MM.1S (cell line): ENCODE measurements at places on chromosomes 11 and 22.

DNA sequence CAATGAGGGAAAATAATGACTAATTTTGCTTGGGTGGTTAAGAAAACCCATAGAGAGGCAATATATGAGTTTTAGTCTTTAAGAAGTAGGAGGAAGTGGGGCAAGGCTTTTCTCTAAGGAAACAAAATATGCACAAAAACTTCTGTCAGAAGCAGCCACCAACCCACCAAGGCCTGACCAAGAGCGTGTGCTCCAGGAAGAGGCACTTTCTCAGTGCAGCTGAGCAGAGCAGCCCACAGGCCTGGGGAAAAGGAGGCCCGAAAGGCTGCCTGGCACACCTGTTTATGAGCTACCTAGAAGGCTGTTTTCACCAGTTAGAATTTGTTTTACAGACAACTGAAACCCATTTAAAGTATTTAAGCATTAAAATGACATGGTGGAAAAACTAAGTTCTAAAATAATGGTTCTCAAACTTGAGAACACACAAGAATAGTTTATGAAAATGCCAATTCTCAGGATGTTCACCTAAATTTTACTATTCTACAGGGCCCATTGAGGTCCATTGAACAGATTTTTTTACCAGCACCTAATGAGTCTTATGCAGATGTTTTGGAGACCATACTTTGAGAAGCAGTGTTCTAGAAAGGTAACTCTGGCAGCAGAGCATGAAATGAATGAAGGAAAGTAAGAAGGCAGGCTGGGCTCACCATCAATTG lies 160.5 kb upstream of the DDI1 start:
- peak; percentile 78 for DNase-seq

GRCh38 chr11:109553284-109553683 lies 131.3 kb downstream of the C11orf87 start:
- DNase-seq, result no peak

DNA sequence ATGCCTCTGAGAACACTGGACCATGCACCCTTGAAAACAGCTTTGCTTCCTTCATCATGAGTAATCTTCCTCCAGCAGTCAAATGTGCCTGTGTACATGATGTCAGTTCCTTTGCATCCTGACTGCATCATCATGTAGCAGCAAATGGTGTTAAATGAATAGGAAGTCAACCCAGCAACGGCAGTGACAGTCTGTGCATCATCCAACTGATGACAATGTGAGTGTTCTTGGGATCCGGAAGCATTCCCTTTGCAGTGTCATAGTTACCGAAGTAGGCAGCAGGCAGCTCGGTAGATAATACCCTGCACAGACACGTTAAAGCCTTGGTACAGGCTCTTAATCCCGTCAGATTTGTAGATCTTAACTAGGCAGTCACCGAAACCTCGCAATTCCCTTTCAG lies 2.5 kb downstream of the WBP2NL start:
- no peak for DNase-seq

DNA sequence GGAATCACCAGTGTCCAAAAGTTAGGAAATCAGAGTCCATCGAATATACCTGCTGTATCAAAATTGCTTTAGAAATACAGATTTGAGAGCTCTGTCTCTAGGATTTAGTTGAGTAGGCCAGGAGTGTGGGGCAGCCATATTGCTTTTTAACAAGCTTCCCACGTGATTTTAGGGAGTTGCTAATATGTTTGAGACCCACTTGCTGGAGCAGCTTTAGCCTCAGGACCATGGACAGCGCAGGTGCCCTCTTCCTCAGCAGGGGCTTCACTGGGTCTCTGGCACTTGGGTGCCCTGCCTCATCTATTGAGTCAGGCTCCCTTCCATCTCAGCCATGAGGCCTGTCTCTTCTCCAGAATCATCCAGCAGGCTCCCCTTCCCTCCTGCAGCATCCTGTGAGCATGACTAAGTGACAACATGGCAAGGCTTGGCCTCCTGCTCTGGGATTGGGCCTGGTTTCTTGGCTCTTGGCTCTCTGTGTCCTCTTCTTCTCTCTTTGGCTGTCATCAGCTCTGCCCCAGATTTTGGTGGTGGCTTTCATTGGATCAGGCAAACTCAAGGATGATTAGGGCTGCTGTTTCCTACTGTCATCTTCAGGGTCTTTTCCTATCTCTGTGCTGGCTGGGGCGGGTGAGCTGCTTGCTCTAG lies 70.0 kb downstream of the SGSM1 start:
- peak; percentile 60 for DNase-seq

DNA sequence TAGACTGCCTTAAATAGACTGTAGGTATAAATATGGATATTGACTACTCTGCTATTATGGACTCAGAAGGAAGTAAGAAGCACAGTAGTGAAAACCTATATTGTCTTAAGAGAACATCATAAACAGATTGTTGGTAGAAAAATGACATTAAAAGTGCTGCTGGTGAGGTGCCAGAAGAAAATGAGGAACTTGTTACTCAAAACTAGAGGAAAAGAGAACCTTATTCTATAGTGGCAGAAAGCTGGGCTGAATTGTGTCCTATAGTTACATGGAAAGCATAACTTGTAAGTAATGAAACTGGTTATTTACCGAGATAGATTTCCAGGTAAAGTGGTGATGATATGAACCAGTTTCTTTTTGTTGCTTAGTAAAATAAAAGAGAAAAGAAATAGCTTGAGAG lies 109.7 kb upstream of the CTSC start:
- DNase-seq, result no peak

DNA sequence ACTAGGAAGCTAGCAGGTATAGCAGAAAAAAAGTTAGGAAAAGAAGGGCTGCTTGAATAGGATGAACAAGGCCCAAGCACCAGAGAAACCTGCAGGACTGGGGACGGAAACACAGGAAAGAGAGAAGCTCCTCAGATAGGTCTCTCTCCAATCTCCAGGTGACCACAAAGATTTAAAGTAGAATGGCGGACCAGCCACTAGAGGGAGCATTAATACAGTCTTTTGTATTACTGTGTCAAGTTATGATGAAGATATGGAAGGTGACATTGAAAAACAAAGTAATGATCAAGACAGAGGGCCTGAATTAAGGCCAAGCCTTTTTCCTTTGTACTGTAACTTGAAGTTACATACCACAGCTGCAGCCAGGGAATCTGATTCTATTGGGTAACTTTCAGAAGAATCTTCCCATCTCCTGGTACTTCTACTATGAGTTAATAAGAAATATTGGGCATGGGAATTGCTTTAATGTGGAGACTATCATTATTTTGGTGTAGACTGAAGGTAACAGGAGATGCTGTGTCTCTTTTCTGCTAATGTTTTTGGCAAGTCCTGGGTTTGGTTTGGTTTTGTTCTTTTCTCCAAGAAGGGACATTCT lies 33.8 kb downstream of the OR2AG2 start:
- peak; percentile 84 for DNase-seq
